ENCODE measurements at places on chromosomes 6 and 20. TPM values are rescaled to one million over a fixed set of nuclear protein-coding genes. Genes with fewer than 3 reads are reported as not detected.

- no peaks in the 10 kb centered on the region for H3K36me3 ChIP-seq
- no peaks in the 10 kb centered on the region for H3K27me3 ChIP-seq
- DNase-seq, result no peak
- H3K4me1 ChIP-seq, result peaks cover 21% of the 10 kb centered on the region
- no peak overlapping the region for H3K4me3 ChIP-seq
- no peak overlapping the region for H3K27ac ChIP-seq
Measured at GRCh38 chr6:119430805-119431204, 81.2 kb upstream of the MAN1A1 start.

GRCh38 chr20:9321007-9321406 lies 193.4 kb upstream of the LAMP5 start:
- peaks cover 2% of the 10 kb centered on the region for H3K27me3 ChIP-seq
- no peak overlapping the region for H3K27ac ChIP-seq
- no peaks in the 10 kb centered on the region for H3K36me3 ChIP-seq
- H3K4me3 ChIP-seq, result no peak overlapping the region

- peak overlapping the region; percentile 75 for H3K4me3 ChIP-seq
- peaks cover 5% of the 10 kb centered on the region for H3K27me3 ChIP-seq
- peaks cover 43% of the 10 kb centered on the region for H3K4me1 ChIP-seq
- H3K36me3 ChIP-seq, result no peaks in the 10 kb centered on the region
Measured at GRCh38 chr6:37480951-37481534, 18.6 kb downstream of the CCDC167 start.

DNA sequence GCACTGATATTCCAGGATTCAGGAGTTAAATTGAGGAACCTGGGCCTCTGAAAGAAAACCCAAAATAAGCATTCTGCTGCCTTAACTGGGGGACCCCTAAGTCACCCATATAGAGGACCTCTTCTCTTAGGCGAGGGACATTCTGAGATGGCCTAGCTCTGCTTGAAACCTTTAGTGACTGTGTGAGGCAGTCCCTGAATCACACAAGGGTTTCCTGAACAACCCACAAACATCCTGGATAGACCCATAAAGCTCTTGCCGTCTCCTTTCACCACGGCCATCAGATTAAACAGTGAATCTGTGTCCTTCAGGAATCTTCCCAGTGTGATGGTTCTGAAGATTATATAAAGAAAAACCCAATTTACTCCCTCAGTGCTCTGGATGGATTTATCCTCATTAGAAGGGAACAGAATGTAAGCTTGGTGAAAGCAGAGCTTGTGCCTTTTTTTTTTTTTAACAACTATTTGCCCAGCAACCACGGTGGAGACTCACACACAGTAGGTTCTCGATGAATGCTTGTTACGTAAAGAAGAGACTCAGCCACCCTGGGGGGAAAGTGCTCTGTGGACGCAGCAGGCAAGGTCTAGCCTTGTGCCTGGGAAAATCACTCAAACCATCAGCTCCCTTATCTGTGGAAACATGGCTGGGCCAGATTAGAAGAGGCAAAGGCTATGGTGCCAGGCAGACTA lies 39.1 kb upstream of the SIRPG start:
- peaks cover 4% of the 10 kb centered on the region for H3K27me3 ChIP-seq
- peaks cover 9% of the 10 kb centered on the region for H3K4me1 ChIP-seq
- no peak for DNase-seq
- H3K27ac ChIP-seq, result no peak overlapping the region
- no peak overlapping the region for H3K4me3 ChIP-seq

DNA sequence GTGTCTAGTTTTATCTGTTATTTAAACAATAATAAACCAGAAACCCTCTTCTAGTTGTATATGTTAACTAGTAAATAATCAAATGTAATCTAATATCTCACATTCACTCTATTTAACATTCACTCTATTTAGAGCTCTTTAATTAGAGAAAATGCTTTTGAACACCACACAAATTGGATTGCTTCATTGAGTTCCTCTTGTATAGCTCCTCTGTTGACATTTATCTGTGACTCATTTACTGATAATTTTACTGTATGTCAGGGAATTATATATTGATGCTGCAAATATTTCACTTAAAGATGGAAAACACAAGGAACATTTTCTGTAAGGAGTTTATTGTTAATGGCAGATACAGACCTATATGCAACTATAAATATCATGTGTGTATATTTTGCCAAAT lies 594.6 kb downstream of the COL12A1 start:
- H3K27me3 ChIP-seq, result no peaks in the 10 kb centered on the region
- no peak for DNase-seq
- H3K4me3 ChIP-seq, result no peak overlapping the region
- no peaks in the 10 kb centered on the region for H3K4me1 ChIP-seq

GRCh38 chr6:166980738-166981137 lies 18.5 kb upstream of the CEP43 start:
- H3K4me3 ChIP-seq, result no peak overlapping the region
- H3K27me3 ChIP-seq, result no peaks in the 10 kb centered on the region
- no peaks in the 10 kb centered on the region for H3K36me3 ChIP-seq

- H3K27ac ChIP-seq, result no peak overlapping the region
- no peaks in the 10 kb centered on the region for H3K27me3 ChIP-seq
- no peak for DNase-seq
- no peaks in the 10 kb centered on the region for H3K4me1 ChIP-seq
- no peak overlapping the region for H3K4me3 ChIP-seq
Measured at GRCh38 chr6:112058243-112059032, 4.5 kb downstream of the CCN6 start.

GRCh38 chr6:4396044-4396443 lies 260.7 kb upstream of the ECI2 start:
- H3K4me3 ChIP-seq, result no peak overlapping the region
- DNase-seq, result no peak
- no peak overlapping the region for H3K27ac ChIP-seq
- peaks cover 8% of the 10 kb centered on the region for H3K4me1 ChIP-seq
- H3K27me3 ChIP-seq, result no peaks in the 10 kb centered on the region

DNA sequence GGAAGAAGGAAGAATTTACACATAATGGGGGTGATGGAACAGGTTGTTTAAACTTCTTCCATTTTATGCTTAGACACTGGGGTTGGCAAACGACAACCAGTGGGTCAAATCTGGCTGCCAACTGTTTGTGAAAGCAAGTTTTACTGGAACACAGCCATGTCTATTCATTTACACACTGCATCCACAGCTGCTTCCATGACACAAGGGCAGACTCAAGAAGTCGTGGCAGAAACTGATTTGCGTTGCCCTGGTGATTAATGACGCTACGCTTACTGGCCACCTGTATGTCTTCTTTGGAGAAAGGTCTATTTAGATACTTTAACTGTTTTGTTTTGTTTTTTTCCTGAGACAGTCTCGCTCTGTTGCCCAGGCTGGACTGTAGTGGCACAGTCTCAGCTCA lies 19.0 kb downstream of the CTCFL start:
- no peak for DNase-seq
- H3K36me3 ChIP-seq, result no peaks in the 10 kb centered on the region
- H3K27me3 ChIP-seq, result no peaks in the 10 kb centered on the region
- no peak overlapping the region for H3K4me3 ChIP-seq
- H3K4me1 ChIP-seq, result no peaks in the 10 kb centered on the region

DNA sequence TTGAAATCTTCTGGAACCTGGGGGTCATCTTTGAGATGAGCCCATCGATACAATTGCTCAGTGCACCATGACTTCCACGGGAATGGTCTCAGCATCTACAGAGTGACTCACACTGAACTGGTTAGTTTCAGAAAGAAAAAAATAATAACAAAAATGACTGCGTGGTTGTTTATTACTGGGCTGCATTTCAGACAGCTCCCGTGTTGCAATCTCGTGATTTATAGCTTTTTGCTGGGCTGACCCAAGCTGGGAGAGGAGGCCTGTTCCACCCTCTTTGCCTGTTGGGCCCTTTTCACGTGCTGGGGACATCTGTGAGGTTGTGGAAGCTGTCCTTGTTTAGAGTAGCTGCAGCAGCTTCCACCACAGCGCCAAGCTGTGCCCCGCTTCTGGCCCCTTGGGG lies 225.5 kb downstream of the BMP7 start:
- H3K27me3 ChIP-seq, result peaks cover 5% of the 10 kb centered on the region
- DNase-seq, result no peak
- peaks cover 4% of the 10 kb centered on the region for H3K36me3 ChIP-seq
- H3K4me1 ChIP-seq, result peaks cover 12% of the 10 kb centered on the region

DNA sequence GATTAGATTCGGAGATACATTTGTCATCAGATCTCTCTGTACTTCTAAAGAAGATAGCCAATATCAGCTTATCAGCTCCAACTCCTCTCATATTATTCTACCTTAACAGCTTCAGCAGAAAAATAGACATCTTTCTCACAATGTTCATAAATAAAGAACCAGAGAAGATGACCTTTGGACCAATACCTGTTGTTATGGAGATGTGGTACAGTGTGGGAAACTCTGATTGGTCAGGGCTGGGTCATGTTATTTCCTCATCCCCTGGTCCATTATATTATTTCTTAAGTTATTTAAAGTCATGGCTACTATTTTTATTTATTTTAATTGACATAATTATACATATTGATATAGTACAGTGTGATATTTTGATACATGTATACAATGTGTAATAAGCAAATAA lies 35.9 kb upstream of the POLR1H start:
- no peaks in the 10 kb centered on the region for H3K27me3 ChIP-seq
- no peak overlapping the region for H3K27ac ChIP-seq
- H3K36me3 ChIP-seq, result no peaks in the 10 kb centered on the region
- DNase-seq, result no peak
- no peaks in the 10 kb centered on the region for H3K4me1 ChIP-seq

- no peak for DNase-seq
- H3K27ac ChIP-seq, result no peak overlapping the region
- no peak overlapping the region for H3K4me3 ChIP-seq
Measured at GRCh38 chr6:144667532-144668503, 382.7 kb downstream of the UTRN start.

GRCh38 chr6:90385759-90386313 lies 89.2 kb upstream of the BACH2 start:
- H3K36me3 ChIP-seq, result no peaks in the 10 kb centered on the region
- H3K27ac ChIP-seq, result no peak overlapping the region
- peaks cover 17% of the 10 kb centered on the region for H3K4me1 ChIP-seq
- no peak for DNase-seq
- no peak overlapping the region for H3K4me3 ChIP-seq

WFDC10B gene
- not detected for total RNA-seq

PSORS1C2 gene
- 0.49 TPM for total RNA-seq

PTGIS gene
- total RNA-seq, result 0.12 TPM

PYGB gene
- 295 TPM for total RNA-seq

CALHM6 gene
- total RNA-seq, result not detected

BCL2L1 gene
- 136 TPM for total RNA-seq
